ENCODE measurements at places on chromosomes 2 and 18. TPM values are rescaled to one million over a fixed set of nuclear protein-coding genes. Genes with fewer than 3 reads are reported as not detected.

The GPR45 gene
- polyA plus RNA-seq = not detected

The SULT1C2 gene
- 0.10 TPM for polyA plus RNA-seq

The SLC14A1 gene
- 1.3 TPM for polyA plus RNA-seq

The DYSF gene
- polyA plus RNA-seq = 15.9 TPM

The REG3A gene
- 86.7 TPM for polyA plus RNA-seq

The UGT1A8 gene
- polyA plus RNA-seq = not detected

The PSMA8 gene
- polyA plus RNA-seq = 0.07 TPM

The TCF7L1 gene
- 2.1 TPM for polyA plus RNA-seq

The TEX261 gene
- polyA plus RNA-seq = 17.9 TPM

The CPS1 gene
- 1.7 TPM for polyA plus RNA-seq

DNA sequence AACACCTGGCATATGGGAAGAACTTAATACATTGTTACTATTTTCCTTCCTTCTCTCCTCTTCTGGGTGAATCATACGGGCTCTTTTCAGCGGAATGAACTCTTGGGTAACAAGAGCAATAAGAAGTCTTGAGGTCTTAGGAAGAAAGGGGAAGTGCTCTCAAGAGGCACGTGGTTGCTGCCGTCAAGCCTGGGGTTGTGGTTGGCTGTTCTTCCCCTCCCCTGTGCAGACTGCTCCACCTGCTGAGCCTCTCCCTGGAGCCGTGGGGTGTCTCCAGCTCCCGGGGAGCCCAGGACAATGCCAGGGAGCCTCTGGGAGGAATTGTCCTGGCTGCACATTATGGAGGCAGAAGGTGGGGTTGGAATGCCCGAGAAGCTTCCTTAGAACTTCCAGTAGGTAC is 19.4 kb downstream of the TOGARAM2 start:
- DNase-seq = peak; percentile 73

- peak; percentile 26 for DNase-seq
These were observed 38.0 kb downstream of the KCTD1 start for GRCh38 chr18:26510337-26510736.

GRCh38 chr18:24293254-24293653 is 104.4 kb downstream of the OSBPL1A start:
- DNase-seq = no peak

GRCh38 chr2:137975280-137976271 is 11.3 kb downstream of the HNMT start:
- no peak for DNase-seq

DNA sequence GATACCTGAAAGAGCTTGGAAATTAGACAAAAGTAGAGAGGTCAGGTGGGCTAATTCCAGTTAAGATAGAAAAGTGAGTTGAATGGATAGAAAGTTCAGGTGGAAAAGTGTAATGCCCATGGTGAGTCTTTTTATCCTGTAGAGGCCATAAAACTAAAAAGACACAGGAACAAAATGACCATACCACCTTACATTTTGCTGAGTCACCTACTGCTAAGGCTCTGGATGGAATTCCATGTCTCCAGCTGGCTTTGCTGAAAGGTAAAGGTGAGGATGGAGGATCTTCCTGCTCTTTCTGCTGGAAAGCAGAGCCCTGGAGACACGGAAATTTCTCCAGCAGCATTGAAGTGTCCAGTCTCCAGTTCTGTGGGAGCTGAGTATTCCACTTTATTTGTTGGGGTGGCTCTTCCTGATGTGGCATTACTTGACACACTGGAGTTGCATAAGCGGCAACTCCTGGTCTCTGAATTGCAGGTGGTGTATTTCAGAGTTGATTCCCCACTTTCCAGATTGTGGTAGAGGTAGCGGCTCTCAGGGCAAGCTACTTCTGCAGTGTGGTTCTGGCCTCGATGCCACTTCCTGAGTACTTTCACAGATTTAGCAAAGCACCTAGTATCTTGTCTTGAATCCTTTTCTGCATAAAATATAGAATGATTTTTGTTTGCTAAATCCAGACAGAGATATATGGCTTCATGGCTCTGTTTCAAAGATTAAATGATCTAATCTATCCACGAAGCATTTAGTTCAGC is 10.7 kb downstream of the IL1RL2 start:
- DNase-seq = no peak

DNA sequence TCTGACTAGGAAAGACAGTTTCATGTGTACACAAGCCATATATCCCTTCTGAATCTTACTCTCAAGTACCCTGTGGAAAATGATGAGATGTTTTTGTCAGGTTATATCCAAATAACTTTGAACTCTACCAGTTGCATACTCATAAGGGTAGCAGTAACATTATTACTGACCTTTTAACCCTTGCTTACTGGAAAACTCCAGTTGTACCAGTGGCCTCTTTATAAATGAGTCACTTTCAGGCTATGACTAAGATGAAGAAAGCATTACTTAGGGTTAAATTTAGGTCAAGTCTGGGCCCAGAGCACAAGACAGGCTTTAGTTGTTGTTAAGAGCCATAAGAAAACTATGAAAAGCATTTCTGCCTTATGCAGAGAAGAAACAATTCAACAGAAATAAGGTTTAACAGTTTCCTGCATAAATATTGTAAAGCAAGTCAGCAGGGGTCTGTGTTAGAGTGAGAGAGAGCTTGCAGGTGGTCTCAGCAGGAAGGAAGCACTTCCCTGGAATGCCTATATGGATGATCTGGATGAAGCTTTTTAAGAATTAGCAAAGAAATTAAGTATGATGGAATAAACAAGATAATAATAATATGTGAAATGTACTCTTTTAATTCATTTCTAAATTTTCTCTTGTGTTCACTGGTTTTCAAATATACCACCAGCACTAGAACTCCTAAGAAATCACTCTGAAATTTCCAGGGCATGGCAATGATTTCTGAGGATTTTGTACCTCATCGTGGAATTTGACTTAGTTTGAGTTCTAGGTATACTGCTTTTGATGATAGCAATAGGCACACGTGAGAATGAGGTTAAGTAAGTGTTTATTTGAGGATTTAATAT is 126.6 kb downstream of the UBE2E3 start:
- no peak for DNase-seq

DNA sequence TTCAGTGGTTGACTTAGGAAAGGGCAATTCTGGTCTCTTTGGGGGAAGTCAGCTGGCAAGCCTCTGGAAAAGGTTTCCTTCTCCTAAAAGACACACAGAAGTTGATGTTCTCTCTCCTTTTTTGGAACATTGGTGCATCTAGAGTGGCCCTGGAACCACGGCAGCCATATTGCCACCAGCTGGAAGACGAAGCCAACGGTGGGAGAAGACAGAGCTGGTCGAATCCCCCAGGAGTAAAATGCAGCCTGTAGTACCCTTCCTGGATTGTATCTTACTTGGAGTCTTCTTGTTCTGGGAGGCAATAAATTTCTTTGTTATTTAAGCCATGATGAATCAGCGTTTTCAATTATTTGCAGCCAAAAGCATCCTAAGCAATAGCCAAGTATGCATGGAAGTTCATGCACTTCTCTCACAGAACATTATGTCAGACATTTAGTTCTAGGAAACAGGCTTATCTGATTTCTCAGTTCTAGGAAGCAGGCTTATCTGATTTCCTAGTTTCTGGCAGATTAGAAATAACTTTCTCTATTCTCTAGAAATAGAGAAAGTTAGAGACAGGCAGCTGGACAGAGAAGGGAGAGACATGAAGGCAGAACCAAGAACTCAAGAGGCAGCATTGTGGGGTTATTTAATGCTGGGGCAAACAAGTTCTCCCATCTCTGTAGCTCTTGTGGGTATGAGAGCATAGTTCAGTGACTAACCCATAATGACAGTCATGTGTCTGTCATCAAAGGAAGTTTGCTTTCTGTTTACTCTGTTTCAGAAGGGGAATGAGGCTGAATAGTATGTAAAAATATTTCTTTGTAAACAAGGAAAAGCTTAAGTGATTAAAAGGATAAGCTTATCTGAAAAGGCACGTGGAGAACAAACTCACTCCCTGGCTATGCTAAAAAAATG is 40.5 kb upstream of the NABP1 start:
- no peak for DNase-seq

DNA sequence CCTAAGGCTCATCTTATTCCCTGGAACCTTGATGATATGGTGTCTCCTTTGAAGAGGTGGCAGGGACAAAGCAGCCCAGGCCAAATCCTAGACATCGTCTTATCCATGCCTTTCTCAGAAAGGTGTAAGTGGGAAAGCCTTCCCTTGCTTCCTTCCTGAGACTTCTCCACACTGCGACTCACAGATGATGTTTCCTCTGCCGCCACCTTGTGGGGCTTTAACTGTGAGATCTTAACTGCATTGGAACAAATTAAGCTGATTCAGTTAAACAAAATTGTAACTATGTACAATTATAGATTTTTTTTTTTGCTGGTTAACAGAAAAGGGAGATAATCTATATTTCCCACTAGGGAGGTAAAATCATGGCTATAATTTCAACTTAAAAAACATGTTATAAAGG is 10.0 kb upstream of the GCA start:
- no peak for DNase-seq

- DNase-seq = no peak
These were observed 14.6 kb downstream of the TMEM163 start for GRCh38 chr2:134704173-134704572.

- DNase-seq = no peak
These were observed 189.6 kb downstream of the MYCN start for GRCh38 chr2:16129716-16130540.

DNA sequence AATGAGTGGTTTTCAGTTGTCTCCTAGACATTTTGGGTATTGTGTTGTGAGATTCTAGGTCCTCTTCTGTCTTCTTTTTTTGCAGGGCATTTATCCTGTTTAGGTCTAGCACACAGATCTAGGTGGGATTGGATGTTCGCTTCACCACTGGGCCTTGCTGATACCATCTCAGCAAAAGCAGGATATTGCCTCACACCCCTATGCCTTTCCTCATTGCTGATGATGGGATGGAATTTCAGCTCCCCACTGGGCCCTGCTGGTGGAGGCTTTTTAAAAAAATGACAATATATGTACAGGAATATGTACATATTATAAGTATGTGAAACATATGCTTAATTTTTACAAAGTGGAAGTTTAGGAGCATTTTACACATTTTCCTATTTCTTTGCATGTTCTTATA is 5.4 kb upstream of the TOGARAM2 start:
- no peak for DNase-seq

DNA sequence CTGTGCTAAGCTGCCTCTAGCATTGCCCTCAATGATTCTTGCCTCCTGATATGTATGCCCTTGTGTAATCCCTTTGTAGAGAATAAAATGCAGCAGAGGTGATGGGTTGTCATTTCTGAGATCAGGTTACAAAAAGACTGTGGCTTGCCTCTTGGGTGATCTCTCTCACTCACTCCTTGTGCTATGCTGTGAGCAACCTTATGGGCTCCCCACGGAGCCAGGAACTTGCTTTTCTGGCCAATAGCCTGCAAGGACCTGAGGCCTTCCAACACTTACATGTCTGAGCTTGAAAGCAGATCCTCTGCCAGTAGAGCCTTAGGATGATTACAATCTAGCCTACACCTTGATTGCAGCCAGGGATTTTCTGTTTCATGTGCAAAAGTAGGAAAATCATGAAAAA is 123.1 kb upstream of the XIRP2 start:
- DNase-seq = no peak

GRCh38 chr2:184314829-184315228 is 283.5 kb upstream of the ZNF804A start:
- no peak for DNase-seq

- DNase-seq = no peak
These were observed 27.6 kb downstream of the ANKAR start for GRCh38 chr2:189702071-189702470.

GRCh38 chr2:10775831-10776230 is 36.8 kb downstream of the PDIA6 start:
- DNase-seq = no peak

- DNase-seq = no peak
These were observed 24.1 kb downstream of the ELP2 start for GRCh38 chr18:36153771-36154170.

GRCh38 chr2:206713746-206714145 is 4.5 kb downstream of the DYTN start:
- no peak for DNase-seq

DNA sequence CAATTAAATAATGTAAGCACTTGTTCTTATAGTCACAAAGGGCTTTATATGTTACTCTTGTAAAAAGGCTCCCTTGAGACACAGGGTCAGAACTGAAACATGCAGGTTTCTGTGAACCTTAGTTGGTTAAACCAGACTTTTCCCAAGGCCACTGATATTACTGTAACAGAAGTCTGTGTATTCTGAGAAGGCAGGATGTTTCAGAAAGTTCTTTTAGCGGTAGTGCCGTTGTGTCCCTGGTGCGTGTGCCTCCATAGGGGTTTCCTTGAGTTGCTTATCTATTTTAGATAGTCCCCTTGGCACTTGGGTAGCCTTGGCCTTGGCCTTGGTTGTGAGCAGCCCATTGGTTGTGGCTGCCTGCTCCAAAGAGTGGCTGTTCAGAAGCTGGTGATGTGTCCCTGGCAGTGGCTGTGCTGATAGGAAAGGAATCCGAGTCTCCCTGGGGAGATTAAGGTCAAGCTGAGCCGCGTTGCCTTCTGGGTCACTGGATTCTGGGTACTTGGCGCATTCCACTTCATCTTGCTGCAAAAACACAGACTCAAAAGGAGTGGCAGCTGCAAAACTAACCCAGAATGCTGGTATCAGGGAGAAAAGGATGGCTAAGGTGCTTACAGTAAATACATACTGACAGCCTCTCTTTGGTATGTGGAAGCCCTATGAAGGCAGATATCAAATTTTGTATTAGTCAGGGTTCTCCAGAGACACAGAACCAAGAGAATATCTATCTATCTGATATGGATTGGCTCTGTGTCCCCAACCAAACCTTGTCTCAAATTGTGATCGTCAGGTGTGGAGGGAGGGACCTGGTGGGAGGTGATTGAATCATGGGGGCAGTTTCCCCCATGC is 69.7 kb downstream of the FHOD3 start:
- DNase-seq = peak; percentile 87

- no peak for DNase-seq
These were observed 467.2 kb downstream of the LRRTM4 start for GRCh38 chr2:77054938-77055337.

DNA sequence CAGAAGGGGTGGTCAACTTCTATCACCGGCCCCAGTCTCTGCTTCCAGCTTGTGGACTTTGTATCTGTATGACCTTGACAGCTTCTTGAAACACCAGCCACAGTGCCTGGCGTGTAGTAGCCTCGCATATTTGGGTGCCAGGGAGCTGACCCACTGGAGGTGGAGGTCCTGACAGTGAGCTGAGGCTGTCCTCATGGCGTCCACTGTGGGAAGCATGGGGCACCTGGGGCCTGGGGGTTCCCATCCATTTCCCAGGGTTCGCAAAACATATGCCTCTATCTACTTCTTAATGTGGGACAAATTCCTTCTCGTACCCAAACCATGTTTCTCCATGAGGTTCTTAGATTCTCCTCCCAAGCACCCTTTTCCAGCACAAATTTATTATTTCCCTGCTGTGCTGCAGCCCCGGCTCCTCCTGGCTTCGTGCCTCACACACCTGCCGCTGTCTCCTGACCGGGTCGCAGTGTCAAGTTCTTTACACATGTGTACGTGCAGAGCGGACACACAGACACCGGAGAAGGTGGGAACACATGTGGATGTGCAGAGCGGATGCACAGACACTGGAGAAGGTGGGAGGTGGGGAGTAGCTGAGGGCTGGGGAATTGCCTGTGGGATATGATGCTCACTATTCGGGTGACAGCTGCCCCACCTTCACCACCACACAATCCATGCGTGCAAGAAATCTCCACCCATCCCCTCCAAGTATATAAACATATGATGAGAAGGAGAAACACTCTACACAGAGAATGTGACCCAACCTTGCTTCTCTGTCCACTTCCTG is 23.4 kb downstream of the TMEM18 start:
- no peak for DNase-seq
